ENCODE measurements at places on chromosomes 5 and 9.

GRCh38 chr5:31096238-31096865 is 97.1 kb upstream of the CDH6 start:
- H3K27me3 ChIP-seq = no peaks in the 10 kb centered on the region
- H3K4me3 ChIP-seq = no peak overlapping the region
- DNase-seq = no peak
- H3K36me3 ChIP-seq = no peaks in the 10 kb centered on the region
- no peak overlapping the region for H3K27ac ChIP-seq

- no peak overlapping the region for H3K4me3 ChIP-seq
- no peaks in the 10 kb centered on the region for H3K27me3 ChIP-seq
- DNase-seq = no peak
- no peak overlapping the region for H3K27ac ChIP-seq
- H3K4me1 ChIP-seq = no peaks in the 10 kb centered on the region
- no peaks in the 10 kb centered on the region for H3K36me3 ChIP-seq
Observed at GRCh38 chr5:112202694-112203093, 216.4 kb downstream of the EPB41L4A start.

DNA sequence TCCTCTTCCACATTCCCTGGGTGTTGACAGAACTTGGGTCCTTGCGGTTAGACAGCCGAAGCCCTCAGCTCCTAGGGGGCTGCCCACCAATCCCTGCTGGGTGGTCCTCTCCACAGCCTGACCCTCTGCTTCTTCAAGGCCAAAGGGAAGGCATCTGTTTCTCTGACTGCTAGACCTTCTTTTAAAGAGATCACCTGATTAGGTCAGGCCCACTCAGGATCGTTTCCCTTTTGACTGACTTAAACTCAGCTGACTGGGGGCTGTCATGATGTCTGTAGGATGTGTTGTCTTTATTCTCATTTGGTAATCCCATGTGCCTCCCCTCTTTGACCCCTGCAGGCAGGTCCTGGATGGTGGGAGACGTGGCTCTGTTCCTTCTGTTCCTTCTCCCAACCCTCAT is 207.5 kb downstream of the PAX5 start:
- DNase-seq = no peak
- no peak overlapping the region for H3K4me3 ChIP-seq
- H3K36me3 ChIP-seq = no peaks in the 10 kb centered on the region
- H3K27ac ChIP-seq = no peak overlapping the region
- no peaks in the 10 kb centered on the region for H3K4me1 ChIP-seq

DNA sequence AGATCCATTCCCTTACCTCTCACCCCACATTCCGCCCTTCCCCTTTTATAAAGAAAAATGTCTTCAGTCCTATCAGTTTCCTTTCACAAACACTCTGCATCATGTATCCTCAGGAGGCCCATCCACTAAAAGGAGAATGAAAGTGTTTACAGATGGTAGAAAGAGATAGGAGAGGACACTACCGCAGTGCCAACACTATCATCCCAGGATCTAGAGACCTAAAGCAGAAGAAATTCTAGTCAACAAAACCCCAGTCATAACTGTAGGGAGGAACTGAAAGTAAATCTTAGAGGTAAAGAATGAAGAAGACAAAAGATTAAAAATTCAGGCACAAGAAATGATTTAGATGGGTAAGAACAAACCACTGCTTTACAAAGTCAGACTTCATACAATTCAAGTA is 114.1 kb downstream of the MLLT3 start:
- H3K36me3 ChIP-seq = no peaks in the 10 kb centered on the region
- H3K27ac ChIP-seq = no peak overlapping the region
- DNase-seq = no peak
- no peaks in the 10 kb centered on the region for H3K27me3 ChIP-seq
- H3K4me3 ChIP-seq = no peak overlapping the region

- no peak for DNase-seq
- no peaks in the 10 kb centered on the region for H3K27me3 ChIP-seq
- H3K4me3 ChIP-seq = no peak overlapping the region
- no peak overlapping the region for H3K27ac ChIP-seq
- H3K36me3 ChIP-seq = no peaks in the 10 kb centered on the region
Observed at GRCh38 chr5:143118222-143118621, 285.3 kb downstream of the NR3C1 start.

DNA sequence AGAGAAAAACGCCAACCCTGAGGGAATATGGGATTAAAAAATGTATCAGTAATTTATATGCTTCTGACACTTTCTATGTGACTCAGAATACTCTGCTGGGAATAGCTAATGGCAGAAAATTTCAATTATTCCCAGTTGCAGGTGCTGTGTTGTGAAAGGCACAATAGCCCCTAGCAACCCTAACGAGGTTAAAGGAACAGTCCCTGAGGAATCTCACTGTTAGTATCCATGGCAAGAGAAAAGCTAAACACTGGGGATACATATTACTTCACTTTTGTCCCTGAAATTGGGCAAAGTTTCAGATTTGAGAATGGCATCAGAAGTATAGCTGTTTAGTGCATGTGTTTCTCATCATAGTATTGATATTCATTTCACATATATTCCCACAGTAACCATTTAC is 555.0 kb downstream of the RAB3C start:
- H3K27ac ChIP-seq = no peak overlapping the region
- no peak for DNase-seq
- H3K27me3 ChIP-seq = no peaks in the 10 kb centered on the region
- no peak overlapping the region for H3K4me3 ChIP-seq

DNA sequence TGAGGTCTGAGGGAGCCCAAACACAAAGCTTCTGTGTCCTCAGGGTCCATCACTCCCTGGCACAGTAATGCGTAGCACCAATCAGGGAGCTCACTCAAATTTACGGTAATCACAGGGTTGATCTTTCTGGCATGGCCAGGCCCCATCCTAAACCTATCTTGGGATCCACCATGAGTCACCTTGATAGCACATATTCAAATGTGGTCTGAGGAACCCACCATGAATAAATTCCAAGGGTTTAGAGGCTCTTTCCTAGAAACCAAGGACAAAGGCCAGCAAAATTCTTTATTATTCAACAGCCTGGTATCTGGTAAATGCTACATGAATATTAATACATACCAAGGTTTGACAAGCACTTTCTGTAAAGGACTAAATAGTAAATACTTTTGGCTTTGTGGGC is 254.5 kb downstream of the TLR4 start:
- no peaks in the 10 kb centered on the region for H3K36me3 ChIP-seq
- H3K27ac ChIP-seq = no peak overlapping the region
- no peak for DNase-seq
- H3K27me3 ChIP-seq = no peaks in the 10 kb centered on the region
- no peaks in the 10 kb centered on the region for H3K4me1 ChIP-seq

DNA sequence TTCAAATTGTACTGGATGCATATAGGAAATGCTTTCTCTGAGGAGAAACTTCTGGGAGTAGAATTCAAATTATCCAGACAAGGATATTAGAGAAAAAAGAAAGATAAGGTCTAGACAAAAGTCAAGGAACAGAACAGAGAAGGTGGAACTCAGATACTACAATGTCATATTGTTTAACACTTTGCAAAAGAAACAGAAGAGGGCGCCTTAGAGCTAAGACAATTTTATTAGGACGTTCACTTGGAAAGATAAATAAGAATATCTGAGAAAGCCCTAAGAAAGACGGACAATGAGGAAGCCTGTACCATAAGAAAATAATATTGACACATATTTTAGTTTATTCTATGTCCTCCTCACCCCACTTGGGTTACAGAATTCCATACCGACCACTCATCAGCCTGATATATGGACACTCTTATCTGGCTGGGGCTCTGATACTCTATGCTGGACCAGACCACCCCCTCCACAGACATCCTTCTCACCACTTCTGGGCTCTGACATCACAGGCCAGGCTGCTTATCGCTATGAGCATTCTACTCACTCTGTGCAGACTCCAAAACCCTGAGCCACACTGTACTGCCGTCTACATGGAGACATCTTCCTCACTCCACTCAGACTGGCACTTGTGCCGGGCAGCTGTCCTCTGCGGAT is 9.1 kb upstream of the AK3 start:
- H3K4me1 ChIP-seq = no peaks in the 10 kb centered on the region
- no peak overlapping the region for H3K27ac ChIP-seq
- no peaks in the 10 kb centered on the region for H3K36me3 ChIP-seq
- H3K27me3 ChIP-seq = no peaks in the 10 kb centered on the region

DNA sequence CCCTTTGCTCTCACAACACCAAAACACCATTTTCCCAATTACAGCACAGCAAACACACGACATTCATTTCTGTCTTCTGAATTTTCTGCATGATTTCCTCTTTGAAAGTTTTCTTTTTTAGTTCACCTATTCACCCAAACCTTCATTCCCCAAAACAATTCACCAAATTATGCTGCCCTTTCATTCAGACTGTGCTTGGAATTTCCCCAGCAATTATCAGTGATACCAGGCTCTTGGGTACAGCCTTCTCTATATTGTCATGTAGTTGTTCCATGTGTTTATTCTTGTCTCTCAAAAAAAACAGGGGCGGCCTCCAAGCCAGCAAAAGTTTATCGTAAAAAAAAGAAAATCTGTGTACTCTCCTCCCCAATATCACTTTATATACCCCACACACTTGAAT is 9.0 kb upstream of the LIX1 start:
- H3K36me3 ChIP-seq = no peaks in the 10 kb centered on the region
- no peak overlapping the region for H3K4me3 ChIP-seq
- H3K27ac ChIP-seq = no peak overlapping the region

DNA sequence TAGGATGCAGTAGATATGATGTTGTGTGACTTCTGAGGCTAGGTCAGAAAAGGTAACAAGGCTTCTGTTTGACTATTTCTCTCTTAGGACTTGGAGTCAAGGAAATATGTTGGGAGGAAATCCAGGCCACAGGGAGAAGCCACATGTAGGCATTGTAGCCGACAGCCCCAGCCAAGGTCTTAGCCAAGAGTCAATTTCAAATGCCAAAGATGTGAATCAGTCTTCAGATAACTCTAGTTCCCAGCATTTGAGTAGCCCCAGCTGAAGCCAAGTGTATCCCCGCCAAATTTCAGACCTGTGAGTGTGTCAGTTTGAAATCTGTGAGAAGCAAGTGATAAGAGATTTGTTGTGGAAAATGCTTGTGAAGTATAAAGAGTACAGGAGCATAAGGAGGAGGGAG is 38.1 kb upstream of the ISL1 start:
- no peak for DNase-seq
- no peaks in the 10 kb centered on the region for H3K4me1 ChIP-seq
- H3K36me3 ChIP-seq = no peaks in the 10 kb centered on the region
- no peaks in the 10 kb centered on the region for H3K27me3 ChIP-seq

GRCh38 chr5:120769312-120769872 is 305.3 kb downstream of the PRR16 start:
- H3K4me1 ChIP-seq = no peaks in the 10 kb centered on the region
- H3K27ac ChIP-seq = no peak overlapping the region
- H3K36me3 ChIP-seq = no peaks in the 10 kb centered on the region

DNA sequence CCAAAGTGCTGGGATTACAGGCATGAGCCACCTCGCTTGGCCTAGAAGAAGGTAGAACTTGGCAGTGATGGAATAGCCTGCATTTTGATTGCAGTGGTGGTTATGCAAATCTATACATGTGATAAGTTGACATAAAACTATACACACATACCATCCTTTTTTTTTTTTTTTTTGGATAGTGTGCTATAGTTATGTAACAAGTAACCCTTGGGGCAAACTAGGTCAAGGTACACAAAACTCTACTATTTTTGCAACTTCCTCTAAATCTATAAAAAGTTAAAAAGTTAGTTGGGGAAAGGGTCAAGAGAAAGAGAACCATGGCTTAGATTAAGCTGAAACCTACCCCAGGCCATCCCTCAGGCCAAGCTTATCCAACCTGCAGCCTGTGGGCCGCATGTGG is 11.1 kb downstream of the TRIM14 start:
- peaks cover 37% of the 10 kb centered on the region for H3K4me1 ChIP-seq
- peaks cover 40% of the 10 kb centered on the region for H3K36me3 ChIP-seq
- H3K27me3 ChIP-seq = no peaks in the 10 kb centered on the region

- H3K36me3 ChIP-seq = no peaks in the 10 kb centered on the region
- DNase-seq = no peak
- H3K4me3 ChIP-seq = no peak overlapping the region
- H3K4me1 ChIP-seq = no peaks in the 10 kb centered on the region
- no peaks in the 10 kb centered on the region for H3K27me3 ChIP-seq
Observed at GRCh38 chr5:11922394-11922793, 18.1 kb upstream of the CTNND2 start.

GRCh38 chr5:3604501-3604900 is 8.9 kb downstream of the IRX1 start:
- H3K4me1 ChIP-seq = no peaks in the 10 kb centered on the region
- no peak overlapping the region for H3K4me3 ChIP-seq
- H3K27ac ChIP-seq = no peak overlapping the region
- peaks cover 91% of the 10 kb centered on the region for H3K27me3 ChIP-seq
- DNase-seq = no peak
- H3K36me3 ChIP-seq = no peaks in the 10 kb centered on the region

GRCh38 chr9:76619640-76620039 is 144.6 kb upstream of the PCA3 start:
- H3K27ac ChIP-seq = no peak overlapping the region
- no peak overlapping the region for H3K4me3 ChIP-seq
- no peak for DNase-seq
- no peaks in the 10 kb centered on the region for H3K27me3 ChIP-seq
- H3K4me1 ChIP-seq = no peaks in the 10 kb centered on the region

GRCh38 chr5:34740389-34740806 is 84.3 kb downstream of the RAI14 start:
- no peaks in the 10 kb centered on the region for H3K27me3 ChIP-seq
- no peak overlapping the region for H3K27ac ChIP-seq
- no peak for DNase-seq
- H3K4me1 ChIP-seq = peaks cover 53% of the 10 kb centered on the region
- H3K4me3 ChIP-seq = no peak overlapping the region
- no peaks in the 10 kb centered on the region for H3K36me3 ChIP-seq

- H3K36me3 ChIP-seq = no peaks in the 10 kb centered on the region
- no peaks in the 10 kb centered on the region for H3K27me3 ChIP-seq
- no peak for DNase-seq
- no peak overlapping the region for H3K27ac ChIP-seq
- H3K4me3 ChIP-seq = no peak overlapping the region
Observed at GRCh38 chr9:11946531-11946930, 746.7 kb upstream of the TYRP1 start.

- no peaks in the 10 kb centered on the region for H3K36me3 ChIP-seq
- no peaks in the 10 kb centered on the region for H3K27me3 ChIP-seq
- no peak overlapping the region for H3K27ac ChIP-seq
- DNase-seq = no peak
Observed at GRCh38 chr9:10678790-10679189, 66.0 kb upstream of the PTPRD start.

DNA sequence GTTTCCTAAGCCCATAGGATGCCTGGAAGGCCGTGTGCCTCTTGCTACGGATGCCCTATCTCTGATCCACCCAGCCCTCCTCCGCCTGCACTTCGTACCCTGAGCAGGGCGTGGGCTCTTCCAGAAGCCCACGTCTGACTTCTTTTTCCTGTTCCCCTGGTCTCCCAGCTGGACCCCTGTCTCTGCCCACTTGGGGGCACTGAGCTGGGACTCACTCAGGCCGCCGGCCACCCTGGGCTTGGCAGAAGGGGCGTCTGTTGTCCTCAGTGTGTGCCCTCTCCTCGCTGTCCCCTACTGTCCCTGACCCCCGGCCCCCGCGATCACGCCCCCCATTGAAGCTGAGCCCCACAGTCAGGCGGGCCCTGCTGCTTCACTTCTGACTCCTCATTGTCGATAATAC is 22.0 kb upstream of the RXRA start:
- no peaks in the 10 kb centered on the region for H3K36me3 ChIP-seq
- H3K4me3 ChIP-seq = no peak overlapping the region
- H3K27ac ChIP-seq = no peak overlapping the region
- H3K4me1 ChIP-seq = no peaks in the 10 kb centered on the region
- no peak for DNase-seq

Data from tibial nerve (tissue), 4 donors.